ENCODE measurements at places on chromosomes 5 and 9.

- no peak for DNase-seq
Observed at GRCh38 chr5:121667292-121667691, 184.4 kb upstream of the FTMT start.

DNA sequence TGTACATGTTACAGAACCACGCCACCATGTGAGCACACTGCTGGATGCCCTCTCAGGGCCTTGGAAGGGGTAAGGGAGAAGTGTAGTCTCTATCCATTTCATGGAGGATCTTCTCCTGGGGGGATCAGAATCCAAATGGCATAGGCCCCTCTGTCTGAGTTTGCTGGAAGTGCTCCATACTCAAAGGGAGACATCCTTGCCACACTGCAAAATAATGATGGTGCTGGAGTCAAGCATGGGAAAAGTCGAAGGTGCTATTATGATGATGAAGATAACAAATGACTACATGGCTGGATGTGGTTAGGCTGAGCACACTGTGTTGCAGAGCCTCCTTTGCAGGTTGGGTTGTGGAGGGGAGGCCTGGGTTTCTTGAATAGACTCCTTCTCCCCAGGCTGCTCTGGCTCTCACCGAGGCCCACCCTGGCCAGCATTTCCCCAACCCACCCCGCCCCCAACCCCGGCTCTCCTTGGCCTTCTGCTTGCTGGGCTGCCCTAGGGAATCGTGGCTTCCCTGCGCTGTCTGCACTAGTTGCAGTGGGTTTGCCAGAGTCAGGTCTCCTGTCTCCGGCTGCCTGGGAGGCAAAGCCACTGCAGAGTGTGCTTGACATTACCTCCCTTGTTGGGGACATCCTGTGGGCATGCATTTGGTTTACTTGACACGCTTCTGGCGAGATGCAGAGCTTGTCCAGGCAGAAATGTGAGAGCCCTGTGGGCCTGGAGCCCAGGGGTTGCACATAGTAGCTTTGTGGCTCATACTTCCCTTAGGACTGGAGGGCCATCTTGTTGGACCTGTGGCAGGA, 3.0 kb downstream of the MVB12B start:
- DNase-seq: no peak

DNA sequence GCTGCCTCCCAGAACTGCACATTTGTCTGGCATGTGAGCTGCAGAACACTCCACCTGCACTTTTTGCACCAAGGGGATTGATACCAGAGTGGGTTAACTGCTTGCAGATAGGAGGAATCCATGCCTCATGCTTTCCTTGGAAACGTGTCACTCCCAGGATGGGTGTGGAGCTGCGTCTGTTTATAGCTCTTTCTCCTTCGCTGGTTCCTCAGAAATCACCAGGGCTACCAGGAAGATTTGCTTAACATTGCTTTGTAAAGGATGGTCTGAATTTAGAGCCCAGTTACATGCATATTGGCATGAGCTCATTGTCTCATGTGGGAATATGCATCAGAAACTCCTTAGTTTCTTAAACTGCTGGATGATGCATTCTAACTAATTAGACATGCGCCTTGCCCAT, 234.6 kb downstream of the GADD45G start:
- DNase-seq: no peak

DNA sequence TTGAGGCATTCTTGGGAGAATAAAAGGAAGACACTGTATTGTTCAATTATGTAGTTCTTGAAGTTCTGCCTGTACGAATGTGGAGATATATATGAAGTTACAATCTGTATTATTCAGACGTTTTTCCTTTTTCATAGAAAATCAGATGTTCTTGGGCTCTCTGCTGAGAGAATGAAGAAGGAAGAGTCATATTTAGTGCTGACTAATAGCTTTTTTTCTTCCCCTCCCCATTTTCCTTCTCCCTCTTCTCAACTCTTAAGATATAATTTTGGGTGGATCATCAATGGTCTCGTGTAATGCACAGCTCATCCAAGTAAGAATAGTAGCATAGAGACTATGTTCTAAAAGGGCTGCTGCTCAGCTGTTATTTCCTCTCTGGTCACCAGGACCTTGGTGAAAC, 23.0 kb upstream of the FBXL7 start:
- no peak for DNase-seq

DNA sequence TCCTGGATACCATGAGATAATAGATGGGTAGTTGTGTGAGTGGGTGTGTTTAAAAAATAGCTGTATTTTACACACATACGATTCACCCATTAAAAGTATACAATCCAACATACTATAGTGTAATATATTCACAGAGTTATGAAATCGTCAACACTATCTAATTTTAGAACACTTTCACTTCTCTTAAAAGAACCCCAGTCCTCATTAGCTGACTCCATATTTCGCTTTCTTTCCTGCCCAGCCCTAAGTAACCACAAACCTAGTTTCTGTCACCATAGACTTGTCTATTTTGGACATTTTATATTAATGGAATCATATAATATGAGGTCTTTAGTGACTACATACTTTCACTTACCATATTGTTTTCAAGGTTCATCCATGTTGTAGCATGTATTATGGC, 63.8 kb upstream of the S1PR3 start:
- DNase-seq: no peak

DNA sequence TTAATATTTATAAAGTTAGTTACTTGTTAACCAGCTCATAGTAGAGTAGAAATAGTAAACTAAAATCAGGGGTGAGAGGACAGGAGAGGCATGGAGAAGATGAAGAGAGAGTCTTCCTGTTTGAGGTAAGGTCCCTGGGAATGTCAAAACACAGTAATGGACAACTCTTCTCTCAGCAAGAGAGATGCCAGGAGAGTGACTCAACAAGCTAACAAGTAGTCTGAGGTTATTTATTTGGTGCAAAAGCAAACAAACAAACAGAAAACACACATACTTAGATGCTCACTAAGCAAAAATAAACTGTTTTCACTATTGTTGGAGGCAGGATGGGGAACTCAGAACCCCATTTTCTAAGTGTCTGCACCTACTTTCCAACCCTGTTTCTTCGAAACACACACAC, 333.2 kb upstream of the RFX3 start:
- no peak for DNase-seq

DNA sequence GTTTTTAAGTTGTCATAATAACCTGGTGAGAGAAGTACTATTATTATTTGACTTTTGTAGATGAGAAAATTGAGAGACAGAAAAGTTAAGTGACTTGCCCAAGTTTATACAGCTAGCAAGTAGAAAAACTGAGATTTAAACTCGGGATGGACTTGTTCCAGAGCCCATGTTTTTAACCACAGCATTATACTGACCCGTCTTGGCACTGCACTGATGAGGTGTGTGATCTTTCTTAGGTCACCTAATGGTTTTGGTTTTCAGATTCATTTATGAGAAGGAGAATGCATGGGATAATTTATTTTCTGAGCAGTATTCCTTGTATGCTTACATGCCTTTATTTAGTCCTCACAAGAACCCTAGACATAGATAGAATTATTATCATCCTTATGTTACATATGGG, 201.8 kb upstream of the CDKN2B start:
- no peak for DNase-seq

- no peak for DNase-seq
Observed at GRCh38 chr9:13244181-13244580, 35.3 kb downstream of the MPDZ start.

DNA sequence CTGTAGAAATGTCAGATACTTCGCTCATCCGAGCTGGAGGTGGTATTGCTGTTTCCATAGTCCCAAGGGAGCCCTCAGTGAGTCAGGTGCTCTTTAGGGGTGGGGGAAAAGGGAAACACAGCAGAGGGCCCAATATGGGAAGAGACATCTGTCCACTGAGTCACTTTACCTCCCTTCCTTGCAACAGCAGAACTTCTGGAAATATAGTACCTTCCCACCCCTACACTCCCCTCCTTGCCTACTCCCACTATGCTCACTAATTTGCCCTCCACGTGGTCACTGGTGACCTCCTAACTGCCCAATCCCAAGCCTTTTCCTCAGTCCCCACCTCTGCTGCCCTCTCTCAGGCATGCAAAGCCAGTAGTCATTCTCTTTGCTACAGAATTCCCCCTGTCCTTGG, 1.9 kb downstream of the HK3 start:
- DNase-seq: no peak

GRCh38 chr9:71357346-71357745, 235.9 kb upstream of the TRPM3 start:
- no peak for DNase-seq

GRCh38 chr9:82149501-82149946, 161.0 kb downstream of the SPATA31D1 start:
- DNase-seq: no peak

DNA sequence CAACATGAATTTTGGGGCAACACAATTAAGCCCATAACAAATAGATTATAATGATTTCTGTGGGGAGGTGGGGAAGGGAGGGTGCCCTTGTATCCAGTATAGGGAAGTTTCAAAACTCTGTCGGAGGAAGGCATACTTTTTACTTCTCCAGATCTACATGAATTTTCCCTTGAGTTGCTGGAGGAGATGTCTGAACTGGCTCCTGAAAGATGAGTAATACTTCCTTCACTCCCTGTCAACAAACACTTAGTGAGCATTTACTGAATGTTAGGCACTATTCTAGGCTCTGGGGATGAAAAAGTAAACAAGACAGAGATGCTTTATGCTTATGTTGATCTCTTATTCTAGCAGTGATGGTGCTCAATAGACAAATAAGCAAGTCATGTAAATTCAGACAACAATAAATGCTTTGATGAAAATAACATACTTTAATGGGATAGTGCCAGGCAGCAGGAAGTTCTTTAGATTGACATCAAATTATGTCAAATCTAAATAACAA, 197.9 kb upstream of the ANKH start:
- no peak for DNase-seq

- DNase-seq: no peak
Observed at GRCh38 chr5:173997331-173997730, 8.4 kb downstream of the C5orf47 start.

GRCh38 chr9:136201609-136202453, 3.1 kb downstream of the LHX3 start:
- DNase-seq: no peak

- no peak for DNase-seq
Observed at GRCh38 chr9:745761-746380, 95.6 kb upstream of the DMRT1 start.
